ENCODE measurements at places on chromosomes 2 and 18.

DNA sequence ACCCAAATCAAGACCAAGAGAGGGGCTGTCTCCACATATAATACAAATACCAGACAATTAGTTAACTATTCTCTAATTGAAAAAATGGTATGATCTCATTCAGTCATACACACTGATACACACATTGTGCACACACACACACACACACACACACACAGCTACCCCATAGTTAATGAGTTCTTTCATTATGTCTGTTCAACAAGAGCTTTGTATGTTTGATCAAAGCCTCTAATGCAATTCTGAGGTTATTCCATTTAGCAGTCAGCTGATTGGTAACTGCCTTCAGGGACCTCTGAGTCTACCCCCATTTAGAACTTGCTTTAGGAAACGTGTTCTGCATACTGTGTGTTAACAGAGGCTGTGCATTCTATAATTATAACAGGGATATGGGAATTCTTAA lies 741.4 kb upstream of the LRRTM4 start:
- no peak for DNase-seq

DNA sequence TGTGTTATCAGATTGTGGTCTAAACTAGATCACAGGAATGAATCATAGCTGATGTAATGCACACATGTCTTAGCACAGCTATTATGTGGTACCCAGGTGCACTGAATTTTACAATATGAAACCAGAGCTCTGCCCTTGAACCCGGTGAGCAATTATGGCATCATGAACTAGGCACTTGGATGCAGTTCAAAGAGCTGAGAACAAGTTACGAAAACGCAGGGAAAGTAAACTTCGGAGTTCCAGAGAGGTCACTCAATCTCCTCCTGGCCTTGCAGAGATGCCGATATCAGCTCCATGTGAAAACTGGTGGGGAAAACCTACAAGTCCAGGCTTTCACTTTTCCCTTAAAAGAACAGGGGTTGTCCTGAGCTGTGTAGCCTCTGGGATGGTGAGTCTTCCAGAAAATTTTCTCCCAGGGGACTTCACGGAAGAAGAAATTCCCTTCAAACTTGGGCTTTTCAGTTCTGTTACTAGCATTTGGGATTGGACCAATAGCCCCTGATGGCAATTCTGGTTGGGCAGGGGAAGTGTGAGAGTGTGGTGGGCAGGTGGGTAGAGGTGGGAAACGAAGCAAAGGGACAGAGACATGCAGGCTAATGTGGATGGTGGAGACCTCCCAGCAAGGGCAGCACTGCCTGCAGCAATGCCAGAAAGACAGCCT lies 71.1 kb upstream of the SH3BP4 start:
- DNase-seq = no peak

DNA sequence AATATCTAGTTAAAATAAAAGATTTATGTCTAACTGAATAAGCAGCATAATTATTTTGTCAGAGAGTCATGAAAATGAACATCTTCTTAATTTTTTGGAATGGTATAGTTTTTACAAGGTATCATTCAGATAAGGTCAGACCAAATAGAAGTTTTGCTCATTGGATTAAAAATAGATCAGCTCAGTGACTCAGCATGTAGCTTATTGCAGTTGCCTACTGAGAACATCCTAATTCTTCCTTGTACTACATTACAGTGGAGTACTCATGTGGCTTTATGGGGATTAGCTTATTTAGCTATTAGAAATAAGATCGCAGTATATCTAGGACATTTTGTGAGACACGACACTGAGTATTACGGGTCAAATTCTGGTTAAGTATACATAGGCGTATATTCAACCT lies 38.2 kb upstream of the PPM1B start:
- DNase-seq = no peak

GRCh38 chr2:569681-570080 lies 107.5 kb downstream of the TMEM18 start:
- no peak for DNase-seq

DNA sequence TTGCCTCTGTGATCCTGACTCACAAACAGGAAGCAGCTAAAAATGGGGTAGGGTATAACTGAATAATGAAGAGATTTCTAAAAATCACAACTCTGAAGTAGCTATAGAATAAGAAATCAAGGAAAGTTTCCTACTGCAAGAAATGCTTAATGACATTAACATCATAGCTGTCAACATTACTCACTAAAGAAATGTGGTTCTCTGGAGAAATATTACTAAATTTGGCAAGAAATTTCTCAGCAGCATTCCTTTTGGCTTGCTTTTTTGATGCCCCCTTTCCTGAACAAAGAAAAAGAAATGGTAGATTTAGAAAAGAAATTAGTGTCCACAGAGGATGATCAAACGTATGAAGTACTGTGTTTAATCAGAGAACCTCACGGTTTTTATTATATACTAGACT lies 9.5 kb downstream of the PRKRA start:
- no peak for DNase-seq

DNA sequence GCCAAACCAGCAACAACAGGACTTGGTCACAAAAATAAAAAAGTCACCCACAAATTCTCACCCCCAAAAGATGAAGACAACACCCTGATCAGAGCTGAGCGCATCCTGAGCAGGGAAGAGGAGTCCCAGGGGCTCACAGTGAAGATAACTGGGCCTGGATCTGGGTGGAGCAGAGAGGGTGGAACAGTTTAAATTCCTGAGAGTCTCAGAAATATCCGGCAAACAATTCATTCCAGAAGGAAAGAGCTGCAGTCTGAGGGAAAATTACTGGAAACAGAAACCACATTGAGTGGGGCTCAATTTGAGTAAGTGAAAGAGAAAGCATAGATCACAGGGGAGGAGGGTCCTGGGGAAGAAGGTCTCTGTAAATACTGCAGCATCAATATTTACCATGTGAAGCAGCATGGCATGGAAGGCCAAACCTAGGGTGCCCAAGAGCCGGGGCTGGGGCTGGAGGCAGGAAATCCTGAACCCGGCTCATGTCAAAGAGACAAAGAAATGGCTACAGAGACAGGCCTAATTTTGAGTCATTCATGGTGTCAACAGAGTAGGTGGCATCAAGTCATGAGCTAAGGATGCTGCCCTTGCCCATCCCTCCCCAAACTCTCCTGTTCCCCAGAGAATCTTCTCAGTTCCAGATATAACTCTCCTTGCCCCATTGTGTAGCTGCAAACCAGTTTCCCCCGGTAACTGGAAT lies 61.4 kb upstream of the ZBTB7C start:
- no peak for DNase-seq

DNA sequence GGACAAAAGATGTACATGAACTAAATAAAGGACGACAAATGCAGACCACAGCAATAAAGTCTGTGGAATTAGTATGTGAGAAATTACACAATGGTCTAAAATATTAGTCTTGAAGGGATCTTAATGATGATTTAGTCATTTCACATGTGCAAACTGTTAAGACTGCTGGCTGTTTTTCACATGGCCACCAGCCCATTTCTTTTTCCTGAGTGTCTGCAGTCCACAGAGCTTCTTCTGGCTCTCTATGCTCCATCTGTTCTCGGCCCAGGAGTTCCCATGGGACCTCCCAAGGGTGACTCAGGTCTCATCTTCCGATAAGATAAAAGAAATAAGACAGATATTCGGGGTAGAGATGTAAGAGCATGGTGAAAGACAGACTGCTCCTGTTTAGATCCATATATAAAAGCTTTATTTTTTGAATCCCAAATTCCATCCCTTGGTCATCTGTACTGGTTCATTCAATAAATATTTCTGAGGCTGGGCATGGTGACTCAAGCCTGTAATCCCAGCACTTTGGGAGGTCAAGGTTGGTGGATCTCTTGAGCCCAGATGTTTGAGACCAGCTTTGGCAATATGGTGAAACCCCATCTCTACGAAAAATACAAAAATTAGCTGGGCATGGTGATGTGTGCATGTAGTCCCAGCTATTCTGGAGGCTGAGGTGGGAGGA lies 20.1 kb downstream of the IL1RL1 start:
- DNase-seq = no peak

GRCh38 chr2:178479758-178480226 lies 465 bp upstream of the PLEKHA3 start:
- no peak for DNase-seq

GRCh38 chr2:236321415-236321814 lies 57.2 kb upstream of the ASB18 start:
- no peak for DNase-seq

GRCh38 chr18:26863921-26864497 lies 1.5 kb downstream of the AQP4 start:
- DNase-seq = no peak

DNA sequence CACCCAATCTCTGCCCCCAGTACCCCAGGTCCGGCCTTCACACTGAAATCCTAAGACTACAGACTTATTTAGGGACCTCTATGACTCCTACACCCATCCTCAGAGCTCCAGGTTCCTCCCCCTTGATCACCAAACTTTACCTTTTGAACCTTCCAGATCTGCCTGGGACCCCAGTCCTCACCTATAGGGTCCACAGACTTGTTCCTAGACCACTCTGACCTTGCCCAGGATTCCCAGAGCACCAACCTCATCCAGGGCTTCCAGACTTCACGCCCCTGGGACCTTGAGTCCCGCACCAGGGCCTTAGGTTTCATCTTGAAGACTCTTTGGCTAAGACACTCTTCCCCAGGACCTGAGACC lies 462 bp downstream of the CHCHD5 start:
- no peak for DNase-seq

DNA sequence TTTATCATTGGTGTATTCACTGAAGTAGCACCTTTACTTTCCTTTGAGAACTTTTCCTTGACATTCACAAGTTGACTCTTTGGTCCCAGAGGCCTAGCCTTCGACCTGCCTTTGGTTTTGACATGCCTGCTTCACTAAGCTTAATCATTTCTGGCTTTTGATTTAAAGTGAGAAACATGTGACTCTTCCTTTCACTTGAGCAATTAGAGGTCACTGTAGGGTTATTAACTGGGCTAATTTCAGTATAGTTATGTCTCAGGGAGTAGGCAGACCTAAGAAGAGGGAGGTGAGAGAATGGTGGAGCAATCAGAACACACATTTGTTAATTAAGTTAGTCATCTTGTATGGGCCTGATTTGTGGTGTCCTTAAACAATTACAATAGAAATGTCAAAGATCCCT lies 1040.7 kb upstream of the SLC39A10 start:
- DNase-seq = no peak

- no peak for DNase-seq
Observed at GRCh38 chr2:31711737-31712136, 131.0 kb upstream of the SRD5A2 start.

GRCh38 chr18:38695559-38696280 lies 1130.1 kb upstream of the CELF4 start:
- DNase-seq = no peak

- no peak for DNase-seq
Observed at GRCh38 chr2:47313141-47313691, 89.7 kb upstream of the MSH2 start.

- no peak for DNase-seq
Observed at GRCh38 chr2:79511320-79511951, 1.4 kb upstream of the CTNNA2 start.

- no peak for DNase-seq
Observed at GRCh38 chr2:126707191-126707590, 51.2 kb downstream of the GYPC start.

DNA sequence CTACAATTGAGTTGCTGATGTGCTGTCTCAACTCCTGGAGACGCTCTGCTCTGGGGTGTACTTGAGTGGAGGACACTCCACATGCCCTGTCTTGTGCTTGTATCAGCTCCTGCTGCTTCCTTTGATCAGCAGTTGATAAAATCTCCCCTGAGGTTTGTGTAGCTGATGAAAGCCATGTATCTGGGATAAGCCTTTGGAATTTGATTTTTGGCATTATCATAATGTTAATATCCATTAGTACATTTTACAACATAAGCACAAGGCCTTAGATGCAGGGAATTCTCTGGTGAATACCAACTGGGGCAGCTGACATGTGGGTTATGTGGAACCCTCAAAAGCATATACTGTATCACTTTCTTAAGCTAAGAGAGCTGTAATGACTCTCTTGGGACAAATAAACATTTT lies 222.7 kb upstream of the ITGA4 start:
- DNase-seq = no peak

DNA sequence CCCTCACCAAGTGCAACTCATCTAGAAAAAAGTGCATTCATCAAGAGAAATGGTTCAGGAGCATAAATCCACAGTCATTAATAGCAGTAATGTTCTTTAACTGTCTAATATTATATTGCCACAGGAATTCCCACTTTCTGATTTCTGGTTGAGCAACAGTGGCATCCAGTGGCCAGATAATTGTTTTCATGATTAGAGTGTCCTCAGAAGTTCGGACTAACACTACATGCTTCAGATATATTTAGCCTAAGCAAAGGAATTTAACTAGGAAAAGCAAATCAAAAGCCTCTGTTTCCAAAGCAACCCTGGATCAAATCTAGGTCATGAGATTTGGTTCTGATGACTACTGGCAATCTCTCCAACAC lies 9.8 kb upstream of the ERBB4 start:
- no peak for DNase-seq

GRCh38 chr2:101540518-101540917 lies 65.6 kb upstream of the RFX8 start:
- no peak for DNase-seq

DNA sequence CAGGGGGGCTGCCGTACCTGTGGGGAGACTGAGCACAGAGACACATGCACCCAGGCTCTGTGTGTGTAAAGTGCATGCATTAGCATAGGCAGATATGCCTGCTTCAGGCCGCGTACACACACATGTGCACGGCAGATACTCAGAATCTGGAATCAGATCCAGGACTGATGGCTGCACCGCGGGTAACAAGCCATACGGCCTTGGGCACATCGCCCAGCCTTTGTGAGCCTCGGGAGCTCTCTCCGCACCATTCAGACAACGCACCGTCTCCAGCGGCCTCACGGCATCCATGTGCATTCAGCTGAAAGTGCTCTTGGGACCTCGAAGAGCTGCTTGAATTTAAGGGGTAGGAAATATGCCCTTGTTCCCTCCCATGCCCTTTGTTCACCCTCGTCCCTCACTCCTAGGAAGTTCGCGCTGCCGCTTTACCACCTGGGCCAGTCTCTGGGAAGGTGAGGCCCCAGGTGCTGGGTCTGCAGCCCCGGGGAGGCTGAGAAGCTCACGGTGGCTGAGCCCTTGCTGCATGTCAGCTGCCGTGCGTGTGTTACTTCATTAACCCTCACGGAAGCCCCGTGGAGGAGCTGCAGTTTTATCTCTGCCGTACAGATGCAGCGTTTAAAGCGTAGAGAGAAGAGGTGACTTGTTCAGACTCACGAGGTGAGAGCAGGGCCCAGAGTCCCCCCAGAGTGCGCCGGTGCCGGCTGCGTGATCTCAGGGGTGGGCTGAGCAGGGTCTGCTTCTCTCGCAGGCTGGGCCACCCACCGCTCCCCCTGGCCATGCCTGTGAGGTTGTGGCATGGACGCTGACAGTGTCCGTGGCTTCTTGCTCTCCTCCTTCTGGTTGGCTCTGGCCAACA lies 377.7 kb upstream of the MYT1L start:
- no peak for DNase-seq

- DNase-seq = no peak
Observed at GRCh38 chr2:142100139-142100873, 30.5 kb downstream of the LRP1B start.

- no peak for DNase-seq
Observed at GRCh38 chr2:72010647-72011369, 136.9 kb downstream of the CYP26B1 start.

- DNase-seq = no peak
Observed at GRCh38 chr18:48548921-48549320, 10.1 kb downstream of the CTIF start.

GRCh38 chr2:46847185-46847710 lies 68.4 kb downstream of the MCFD2 start:
- no peak for DNase-seq

GRCh38 chr2:3639653-3640052 lies 18.3 kb upstream of the ALLC start:
- DNase-seq = no peak

- DNase-seq = no peak
Observed at GRCh38 chr2:168633895-168634294, 168.5 kb upstream of the NOSTRIN start.
